Urinary bladder (tissue), 4 donors: ENCODE measurements at places on chromosomes 2 and 18. TPM values are rescaled to one million over a fixed set of nuclear protein-coding genes. Genes with fewer than 3 reads are reported as not detected.

GRCh38 chr2:32772638-32773447 is 145.0 kb downstream of the TTC27 start:
- peak; percentile 23 for DNase-seq

Gene FARSB
- total RNA-seq = 17.1 TPM

DNA sequence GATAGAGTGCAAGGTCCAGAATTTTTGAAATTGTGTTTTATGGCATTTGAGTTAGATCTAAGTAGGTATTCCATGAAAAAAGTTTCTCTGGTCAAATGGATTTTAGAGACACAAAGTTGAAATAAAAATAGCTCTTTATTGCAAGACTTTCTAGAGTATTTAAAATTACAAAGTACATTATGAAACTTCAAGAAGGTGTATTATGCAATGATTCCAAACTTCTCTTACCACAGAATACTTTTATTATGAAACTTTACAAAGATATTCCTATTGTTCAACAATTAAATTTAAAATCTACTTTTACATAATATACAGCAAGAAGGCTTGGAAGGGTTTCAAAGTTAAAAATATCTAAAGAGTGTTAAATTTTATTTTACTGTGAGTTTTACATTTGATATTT is 65.9 kb downstream of the CALCRL start:
- DNase-seq = no peak

- DNase-seq = no peak
Observed at GRCh38 chr2:15047184-15047583, 414.7 kb downstream of the LRATD1 start.

- no peak for DNase-seq
Observed at GRCh38 chr18:61727241-61728193, 165.3 kb downstream of the RNF152 start.

- no peak for DNase-seq
Observed at GRCh38 chr2:240391111-240392051, 44.1 kb upstream of the GPC1 start.

- DNase-seq = no peak
Observed at GRCh38 chr2:133405252-133405651, 163.0 kb downstream of the NCKAP5 start.
